Right renal pelvis (tissue), 4 donors: ENCODE measurements at places on chromosomes 16 and 17. TPM values are rescaled to one million over a fixed set of nuclear protein-coding genes. Genes with fewer than 3 reads are reported as not detected.

Gene RASL10B
- 14.0 TPM for polyA plus RNA-seq

- DNase-seq = no peak
Observed at GRCh38 chr17:40243761-40244160, 24.7 kb downstream of the WIPF2 start.

DNA sequence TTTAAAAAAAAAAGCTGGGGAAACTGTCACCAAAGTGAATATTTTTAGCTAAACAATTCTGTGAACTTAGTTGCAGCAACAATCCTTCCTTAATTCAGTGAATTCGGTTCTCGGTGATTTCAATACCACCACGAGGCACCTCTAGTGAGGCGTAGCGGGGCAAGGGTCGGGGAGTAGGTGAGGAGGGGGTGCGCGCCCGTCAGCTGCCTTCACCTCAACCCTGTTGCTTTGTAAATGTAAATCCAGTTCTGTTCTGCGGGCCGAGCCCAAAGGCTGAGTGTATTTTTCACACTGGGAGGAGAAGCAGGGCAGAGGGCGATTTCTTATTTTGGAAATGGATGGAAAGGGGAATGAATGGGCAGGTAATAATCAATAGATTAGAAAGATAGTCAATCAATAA, 17.4 kb downstream of the SALL1 start:
- no peak for DNase-seq

DNA sequence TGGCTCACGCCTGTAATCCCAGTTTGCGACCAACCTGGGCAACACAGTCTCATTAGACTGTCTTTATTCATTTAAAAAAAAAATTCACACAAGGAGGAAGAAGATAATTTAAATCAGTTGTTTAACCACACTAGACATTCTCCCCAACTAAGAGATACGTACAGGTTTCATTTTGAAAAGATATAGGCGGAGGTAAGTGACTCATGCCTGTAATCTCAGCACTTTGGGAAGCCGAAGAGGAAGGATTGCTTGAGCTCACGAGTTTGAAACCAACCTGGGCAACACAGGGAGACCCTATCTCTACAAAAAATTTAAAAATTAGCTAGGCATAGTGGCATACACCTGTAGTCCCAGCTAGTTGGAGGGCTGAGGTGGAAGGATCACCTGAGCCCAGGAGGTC, 5.3 kb downstream of the CMTM4 start:
- no peak for DNase-seq

GRCh38 chr16:1137604-1138003, 15.3 kb upstream of the CACNA1H start:
- no peak for DNase-seq
